ENCODE measurements at places on chromosomes 12 and 14.

GRCh38 chr12:89230376-89231315 lies 121.7 kb downstream of the DUSP6 start:
- DNase-seq = no peak

DNA sequence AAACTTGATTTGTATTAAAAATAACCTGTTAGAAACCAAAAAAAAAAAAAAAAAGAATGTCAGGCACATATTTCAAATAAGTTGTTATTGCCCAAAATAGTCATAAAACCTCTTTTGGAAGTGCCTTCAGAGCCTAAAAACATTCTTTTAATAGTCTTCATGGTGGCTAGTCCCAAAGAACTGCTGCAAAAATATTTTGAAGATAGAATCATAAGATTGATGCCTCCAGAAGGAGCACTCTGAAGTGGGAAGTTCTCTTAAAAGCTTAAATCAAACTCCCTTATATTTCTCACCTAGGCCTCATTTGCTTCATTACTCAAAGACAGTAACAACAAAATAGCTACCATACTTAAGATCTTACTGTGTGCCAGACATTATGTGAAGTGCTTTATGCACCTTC lies 27.2 kb upstream of the NT5DC3 start:
- no peak for DNase-seq

- no peak for DNase-seq
These were observed 128.3 kb downstream of the ST8SIA1 start for GRCh38 chr12:22206111-22206728.

- DNase-seq = no peak
These were observed 23.6 kb downstream of the NELL2 start for GRCh38 chr12:44852483-44852882.

- DNase-seq = no peak
These were observed 25.0 kb downstream of the ATF7IP start for GRCh38 chr12:14390449-14390848.

- no peak for DNase-seq
These were observed 23.5 kb downstream of the OR6C68 start for GRCh38 chr12:55515696-55516095.

- DNase-seq = no peak
These were observed 51.9 kb downstream of the TESPA1 start for GRCh38 chr12:54932691-54933090.

DNA sequence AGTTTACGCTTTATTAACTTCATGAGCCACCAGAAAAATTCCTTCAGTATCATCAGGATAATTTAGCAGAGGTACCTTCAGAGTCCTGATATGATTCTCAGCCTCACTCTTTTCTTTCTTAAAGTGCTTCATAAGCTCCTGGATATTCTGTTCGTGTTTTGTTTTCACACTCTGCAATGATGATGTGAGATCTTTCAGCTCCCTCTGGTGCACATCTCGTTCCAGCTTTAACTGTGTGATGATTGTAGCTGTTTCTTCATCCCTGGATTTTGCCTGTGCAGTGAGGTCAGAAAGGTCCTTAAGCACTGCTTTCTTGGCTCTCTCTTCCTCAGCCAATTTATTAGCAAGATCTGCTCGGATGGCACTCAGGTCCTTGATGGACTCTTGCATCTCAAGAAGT lies 156.7 kb downstream of the CEP128 start:
- DNase-seq = no peak

DNA sequence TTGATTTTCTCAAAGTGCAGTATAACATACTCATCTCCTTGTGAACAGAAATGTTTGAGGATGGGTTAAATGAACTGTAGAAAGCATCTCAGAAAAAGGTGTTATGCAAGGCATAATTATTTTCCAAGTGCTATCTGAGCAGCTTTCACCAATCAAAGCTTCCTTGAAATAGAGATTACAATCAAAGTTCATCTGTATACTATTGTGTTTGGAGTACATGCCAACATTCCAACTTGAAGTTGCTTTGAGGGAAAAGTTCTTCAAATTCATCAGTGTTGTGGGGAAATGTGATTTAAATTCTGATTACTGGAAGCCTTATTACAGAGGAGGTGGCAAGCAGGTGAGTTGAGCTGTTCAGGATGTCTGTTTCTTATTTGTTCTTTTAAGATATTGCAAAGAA lies 68.2 kb downstream of the TMTC2 start:
- DNase-seq = no peak

- DNase-seq = no peak
These were observed 341.2 kb downstream of the C12orf75 start for GRCh38 chr12:105671720-105672119.

GRCh38 chr12:51836827-51837173 lies 11.7 kb downstream of the FIGNL2 start:
- DNase-seq = no peak

GRCh38 chr12:131418121-131418520 lies 292.8 kb upstream of the SFSWAP start:
- DNase-seq = no peak

DNA sequence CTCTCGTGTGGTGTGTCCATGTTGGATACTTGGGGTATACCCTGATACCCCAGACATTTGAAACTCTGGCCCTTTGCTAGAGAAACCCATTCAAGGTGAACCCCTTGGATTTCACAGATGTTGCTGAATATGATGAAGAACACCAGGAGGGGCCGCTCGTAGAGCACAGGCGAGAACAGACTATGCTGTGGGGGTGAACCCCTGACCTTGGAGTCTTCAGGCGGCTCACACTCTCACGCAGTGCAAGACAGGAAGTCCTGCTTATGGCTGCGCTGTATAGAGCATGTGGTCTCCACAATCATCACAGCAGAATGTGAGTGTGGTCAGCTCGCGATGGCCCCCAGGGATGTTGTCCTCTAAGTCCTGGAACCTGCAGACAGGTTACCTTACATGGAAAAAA lies 60.4 kb downstream of the SLC15A4 start:
- DNase-seq = no peak

GRCh38 chr12:3251691-3252090 lies 174.5 kb downstream of the TSPAN9 start:
- no peak for DNase-seq

- DNase-seq = no peak
These were observed 90.8 kb downstream of the RPS6KA5 start for GRCh38 chr14:90969531-90970166.

DNA sequence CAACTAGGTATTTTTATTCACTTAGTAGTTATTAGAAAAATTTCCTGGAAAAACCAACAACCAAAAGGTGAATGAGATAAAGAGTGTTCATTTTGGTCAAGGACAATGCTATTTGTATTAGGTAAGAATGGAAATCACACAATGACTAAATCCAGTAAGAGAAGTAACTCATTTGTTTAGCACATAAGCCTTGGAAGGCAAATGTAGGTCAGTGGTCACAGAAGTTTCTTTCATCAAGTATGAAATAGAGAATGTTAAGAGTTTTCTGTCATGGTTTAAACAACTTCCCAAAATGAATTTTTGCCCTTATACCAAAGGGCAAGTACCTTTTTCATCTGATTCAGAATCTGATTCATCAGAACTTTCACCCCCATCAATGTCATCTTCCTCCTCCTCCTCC lies 101.7 kb downstream of the KIF21A start:
- no peak for DNase-seq
